ENCODE measurements at places on chromosomes 16 and 17.

DNA sequence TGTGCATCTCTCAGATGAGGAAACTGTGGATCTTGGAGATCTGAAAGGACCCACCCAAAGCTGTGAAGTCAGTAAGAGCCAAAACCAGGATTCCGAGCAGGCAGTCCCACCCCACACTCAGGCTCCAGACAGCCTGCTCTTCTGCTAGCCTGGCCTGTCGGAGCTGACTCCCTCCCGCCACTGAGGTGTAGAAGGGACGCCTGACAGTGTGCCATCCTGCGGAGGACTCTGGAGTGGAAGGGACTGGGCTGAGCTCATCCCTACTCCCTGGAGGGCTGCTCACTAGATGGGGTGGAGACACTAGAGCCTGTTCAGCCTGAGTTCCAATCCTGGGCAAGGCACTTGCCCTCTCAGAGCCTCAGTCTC lies 36.0 kb downstream of the WFDC1 start:
- no peak for DNase-seq

- DNase-seq, result no peak
Measured at GRCh38 chr16:81367821-81368220, 53.1 kb downstream of the GAN start.

DNA sequence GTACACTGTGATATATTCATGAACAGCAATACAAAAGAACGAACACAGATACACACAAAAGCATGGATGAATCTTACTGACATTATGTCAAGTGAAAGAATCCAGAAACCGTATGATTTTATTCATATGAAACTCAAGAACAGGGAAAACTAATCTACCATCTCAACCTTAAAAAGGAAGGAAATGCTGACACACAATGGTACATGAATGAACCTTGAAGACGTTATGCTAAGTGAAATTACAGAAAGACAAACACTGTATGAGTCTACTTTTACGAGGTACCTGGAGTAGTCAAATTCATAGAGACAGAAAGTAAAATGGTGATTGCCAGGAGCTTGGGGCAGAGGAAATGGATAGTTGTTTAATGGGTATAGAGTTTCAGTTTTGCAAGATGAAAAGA lies 8.7 kb upstream of the PRKCB start:
- no peak for DNase-seq

DNA sequence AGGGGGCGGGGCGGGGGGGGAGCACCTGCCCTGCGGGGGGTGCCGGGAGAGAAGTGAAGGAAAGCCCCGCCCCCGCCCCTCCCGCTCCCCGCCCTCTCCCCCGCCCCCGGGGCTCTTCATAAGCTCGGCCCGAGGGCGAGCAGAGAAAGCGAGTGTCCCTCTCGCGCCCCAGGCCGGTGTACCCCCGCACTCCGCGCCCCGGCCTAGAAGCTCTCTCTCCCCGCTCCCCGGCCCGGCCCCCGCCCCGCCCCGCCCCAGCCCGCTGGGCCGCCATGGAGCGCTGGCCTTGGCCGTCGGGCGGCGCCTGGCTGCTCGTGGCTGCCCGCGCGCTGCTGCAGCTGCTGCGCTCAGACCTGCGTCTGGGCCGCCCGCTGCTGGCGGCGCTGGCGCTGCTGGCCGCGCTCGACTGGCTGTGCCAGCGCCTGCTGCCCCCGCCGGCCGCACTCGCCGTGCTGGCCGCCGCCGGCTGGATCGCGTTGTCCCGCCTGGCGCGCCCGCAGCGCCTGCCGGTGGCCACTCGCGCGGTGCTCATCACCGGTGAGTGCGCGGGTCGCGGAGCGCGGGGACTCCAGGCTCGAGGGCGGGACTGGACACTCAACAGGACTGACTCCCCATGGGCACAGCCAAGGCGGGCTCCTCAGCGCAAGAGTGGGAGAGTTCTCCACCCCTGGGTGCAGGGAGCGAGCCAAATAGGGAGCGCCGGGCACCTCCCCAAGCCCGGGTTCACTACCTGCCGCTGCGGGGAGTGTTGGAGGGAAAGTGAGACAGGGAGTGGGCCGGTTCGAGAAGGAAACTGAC lies at the start of gene HSD11B2:
Gene HSD11B2, plus strand, starts transcription at position 145 of the 798 bp plus-strand sequence. Its CDS starts 128 bp downstream, at position 273.
- DNase-seq, result no peak

DNA sequence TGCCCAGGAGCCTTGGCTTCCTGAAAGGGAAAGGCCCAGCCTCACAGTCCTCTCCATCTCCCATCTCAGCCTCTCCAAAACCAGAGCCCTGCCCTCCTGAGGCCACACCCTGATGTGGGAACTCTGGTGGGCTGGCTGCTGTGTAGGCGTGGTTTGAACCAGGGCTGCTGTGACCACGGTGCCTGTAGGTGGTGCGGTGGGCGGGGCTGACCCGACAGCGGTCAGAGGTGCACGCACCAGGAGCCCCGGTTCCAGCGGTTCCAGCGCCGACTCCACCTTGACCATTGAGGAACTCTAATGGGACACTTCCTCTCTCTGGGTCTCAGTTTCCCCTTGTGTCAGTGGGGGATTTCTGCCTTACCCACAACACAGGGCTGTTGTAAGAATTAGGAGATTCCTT lies 2.4 kb downstream of the RAP1GAP2 start:
- no peak for DNase-seq

DNA sequence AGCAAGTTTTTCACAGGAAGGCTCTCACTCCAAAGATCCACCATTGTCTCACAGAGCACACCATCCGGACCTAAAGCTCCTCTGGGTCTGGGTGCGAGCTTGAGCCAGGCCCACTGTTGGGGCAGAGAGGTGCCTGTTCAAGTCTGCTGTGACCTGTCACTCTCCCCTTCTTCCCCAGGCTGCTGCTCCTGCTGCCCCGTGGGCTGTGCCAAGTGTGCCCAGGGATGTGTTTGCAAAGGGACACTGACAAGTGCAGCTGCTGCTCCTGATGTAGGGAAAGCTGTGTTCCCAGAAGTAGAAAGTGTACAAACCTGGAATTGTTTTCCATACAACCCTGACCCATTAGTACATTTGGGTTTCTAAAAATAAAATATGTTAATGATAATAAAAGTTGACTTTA lies 4.8 kb upstream of the MT1X start:
- DNase-seq, result no peak

- DNase-seq, result no peak
Measured at GRCh38 chr16:89074803-89075688, 18.6 kb upstream of the ACSF3 start.

DNA sequence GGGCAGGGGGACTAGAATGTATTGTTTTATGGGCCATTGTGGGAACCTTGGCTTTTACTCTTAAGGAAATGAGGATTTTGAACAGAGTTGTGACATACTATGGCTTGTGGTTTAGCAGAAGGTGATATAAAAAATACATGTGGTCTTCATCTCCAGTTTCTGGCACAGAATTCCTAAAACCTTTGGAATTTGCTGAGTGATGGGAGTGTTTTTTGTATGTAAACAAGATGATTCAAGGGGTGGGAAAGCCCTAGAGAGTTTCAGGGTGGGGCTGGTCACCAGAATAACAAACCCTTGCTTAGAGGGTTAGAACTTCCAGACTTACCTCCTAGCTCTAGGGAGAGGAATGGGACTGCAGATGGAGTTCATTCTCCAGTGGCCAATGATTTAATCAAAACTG lies 316.1 kb downstream of the PHKB start:
- no peak for DNase-seq

- DNase-seq, result no peak
Measured at GRCh38 chr17:17053446-17054379, 11.5 kb downstream of the MPRIP start.

DNA sequence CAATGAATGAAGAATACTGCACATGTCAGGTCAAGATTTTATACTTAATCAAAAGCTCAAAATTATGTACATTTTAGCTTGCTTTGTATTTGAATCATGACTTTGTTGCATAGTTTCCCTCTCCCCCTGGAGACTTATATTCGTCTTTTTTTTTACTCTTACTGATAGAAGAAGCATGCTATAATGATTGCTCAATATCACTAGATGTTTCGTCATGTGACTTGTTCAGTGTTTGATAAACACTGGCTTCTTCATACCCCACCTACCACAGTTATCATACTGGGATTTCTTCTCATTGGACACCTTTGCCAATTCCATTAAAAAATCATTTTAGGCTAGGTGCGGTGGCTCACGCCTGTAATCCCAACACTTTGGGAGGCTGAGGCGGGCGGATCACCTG lies 148.7 kb downstream of the FTO start:
- no peak for DNase-seq

- no peak for DNase-seq
Measured at GRCh38 chr17:55546481-55546880, 35.2 kb upstream of the SMIM36 start.

GRCh38 chr16:15404792-15405191 lies 9.2 kb downstream of the MPV17L start:
- no peak for DNase-seq

DNA sequence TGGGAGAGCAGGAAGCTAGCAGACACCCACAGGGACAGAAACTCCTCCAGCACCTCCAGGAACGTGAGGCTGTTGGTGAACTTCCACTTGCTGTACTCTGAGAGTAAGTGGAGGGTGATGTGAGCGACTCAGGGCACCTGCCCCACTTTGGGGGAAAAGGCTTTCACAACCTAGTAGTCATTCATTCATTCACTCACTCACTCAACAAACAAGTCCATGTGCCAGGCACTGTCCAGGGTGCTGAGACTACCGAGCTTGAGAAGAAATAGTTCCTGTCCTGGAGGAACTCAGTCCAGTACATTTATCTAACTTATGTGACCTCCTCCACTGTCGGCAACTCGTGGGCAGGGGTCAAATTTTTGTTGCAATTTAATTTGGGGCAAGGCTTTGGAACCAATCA lies 26.6 kb downstream of the LGALS9 start:
- DNase-seq, result no peak

DNA sequence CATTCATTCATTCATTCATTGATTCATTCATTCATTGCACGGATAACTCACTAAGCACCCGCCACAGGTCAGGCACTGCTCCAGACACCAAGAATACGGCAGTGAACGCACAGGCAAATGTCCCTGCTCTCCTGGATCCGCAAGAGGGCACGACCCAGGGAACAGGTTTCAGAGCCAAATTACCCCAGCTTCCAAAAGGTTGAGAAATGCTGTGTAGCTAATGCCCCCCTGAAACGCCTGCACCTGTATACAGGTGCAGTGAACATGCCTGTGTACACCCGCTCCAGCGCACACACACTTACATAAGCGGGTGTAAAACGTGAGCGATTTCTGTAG lies 9.6 kb upstream of the UBE2I start:
- DNase-seq, result no peak

DNA sequence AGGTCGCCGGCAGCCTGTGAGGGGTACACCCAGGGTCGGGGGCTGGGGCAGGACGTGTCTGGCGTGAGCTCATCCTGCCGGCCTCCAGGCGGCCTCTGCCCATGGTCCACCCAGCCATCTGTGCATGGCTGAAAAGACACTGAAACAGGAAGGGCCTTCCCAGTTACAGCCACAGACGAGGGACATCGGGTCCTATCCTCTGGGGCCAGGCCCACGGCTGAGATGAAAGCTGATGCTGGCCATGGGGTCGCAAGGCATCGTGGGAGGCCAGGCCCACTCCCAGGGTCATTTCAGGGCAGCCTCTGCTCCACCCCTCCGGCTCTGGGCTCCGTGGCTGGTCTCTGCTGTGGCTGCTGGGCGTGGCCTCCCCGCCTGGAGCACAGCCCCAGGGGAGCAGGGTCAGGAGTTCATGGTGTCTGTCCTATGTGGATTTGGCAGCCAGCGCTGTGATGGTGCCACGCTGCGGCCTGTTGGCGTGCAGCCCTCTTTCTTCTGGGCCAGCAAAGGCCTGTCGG lies 16.6 kb upstream of the ATP6V0C start:
- DNase-seq, result no peak

GRCh38 chr16:81477697-81478693 lies 33.4 kb downstream of the CMIP start:
- DNase-seq, result no peak

DNA sequence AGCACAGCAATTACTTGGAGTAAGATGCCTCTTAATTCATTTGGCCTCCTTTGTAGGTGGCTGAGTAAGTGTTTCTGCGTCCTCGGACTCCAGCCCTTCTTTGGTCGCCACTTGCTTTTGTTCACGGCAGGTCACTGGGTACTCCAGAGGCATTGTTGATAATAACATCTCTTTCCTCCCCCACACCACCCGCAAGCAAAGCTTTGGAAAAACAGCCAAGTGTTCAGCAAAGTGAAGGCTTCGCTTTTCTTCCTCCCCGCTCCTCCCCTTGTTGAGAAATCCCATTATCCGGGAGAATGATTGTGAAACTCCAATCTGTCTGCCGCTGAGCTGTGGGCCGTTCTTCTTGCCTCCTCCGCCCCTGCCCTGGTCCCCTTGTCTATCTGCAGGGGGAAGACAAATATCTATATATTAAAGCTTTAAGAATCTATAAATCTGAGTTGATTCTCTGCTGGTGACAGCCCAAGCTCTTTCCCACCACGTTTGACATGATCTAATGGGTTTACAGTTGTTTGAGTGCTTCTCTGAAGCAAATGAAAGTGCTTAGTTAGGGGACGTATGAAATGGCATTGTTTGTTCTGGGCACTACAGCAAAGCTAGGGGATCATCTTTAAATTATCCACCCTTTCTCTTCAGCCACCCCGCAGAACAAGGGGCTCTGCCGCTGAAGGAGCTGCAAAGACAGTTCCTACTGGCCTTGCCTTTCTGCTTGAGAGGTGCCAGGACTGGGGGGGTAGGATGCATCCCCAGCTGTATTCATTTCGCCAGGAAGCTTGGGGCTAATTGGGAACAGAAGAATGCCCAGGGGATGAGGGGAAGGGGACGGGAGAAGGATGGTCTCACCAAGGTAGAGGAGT lies 167.1 kb downstream of the CCDC182 start:
- DNase-seq, result no peak

DNA sequence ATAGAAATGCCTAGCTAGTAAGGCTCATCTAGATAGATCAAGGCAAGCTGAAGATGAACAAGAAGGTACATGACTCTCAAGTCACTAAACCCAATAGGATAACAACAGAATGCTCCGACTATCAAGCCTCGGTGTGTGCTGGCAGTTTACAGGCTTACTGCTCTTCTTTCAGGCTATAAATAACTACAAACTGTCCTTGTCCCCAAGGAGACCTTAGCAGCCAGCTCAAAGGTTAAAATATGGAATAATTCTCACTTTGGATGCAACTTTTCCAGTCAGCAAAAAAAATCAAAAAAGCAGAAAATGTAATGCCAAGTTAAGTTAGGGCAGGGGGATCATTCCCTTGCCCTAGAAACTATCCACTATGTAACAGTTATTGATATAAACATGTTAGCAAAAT lies 44.6 kb downstream of the SPOP start:
- no peak for DNase-seq

- no peak for DNase-seq
Measured at GRCh38 chr16:138049-138417, 440 bp downstream of the NPRL3 start.

GRCh38 chr17:83062818-83063671 lies 16.4 kb upstream of the METRNL start:
- DNase-seq, result no peak

All from left renal pelvis (tissue), 4 donors.